Gastrocnemius medialis (tissue), 4 donors: ENCODE measurements at places on chromosomes 11 and 22. TPM values are rescaled to one million over a fixed set of nuclear protein-coding genes. Genes with fewer than 3 reads are reported as not detected.

DNA sequence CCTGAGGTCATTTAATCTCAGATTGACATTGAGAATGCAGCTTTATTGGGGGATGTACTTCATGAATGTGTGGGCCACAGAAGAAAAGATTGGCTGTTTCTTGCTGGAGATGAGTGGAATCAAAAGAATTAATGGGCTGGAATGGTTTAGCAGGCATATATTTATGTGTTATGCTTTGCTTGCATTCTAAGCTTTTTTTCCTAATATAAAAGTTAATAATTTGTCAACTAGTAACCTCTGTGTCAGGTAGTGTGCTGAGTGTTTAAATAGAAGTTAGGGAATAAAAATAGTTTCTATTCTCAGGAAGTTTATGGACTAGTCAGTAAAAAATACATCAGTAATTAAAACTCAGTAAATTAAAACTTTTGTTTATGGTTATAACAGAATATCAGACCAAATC lies 67.4 kb upstream of the PRODH start:
- DNase-seq: no peak

DNA sequence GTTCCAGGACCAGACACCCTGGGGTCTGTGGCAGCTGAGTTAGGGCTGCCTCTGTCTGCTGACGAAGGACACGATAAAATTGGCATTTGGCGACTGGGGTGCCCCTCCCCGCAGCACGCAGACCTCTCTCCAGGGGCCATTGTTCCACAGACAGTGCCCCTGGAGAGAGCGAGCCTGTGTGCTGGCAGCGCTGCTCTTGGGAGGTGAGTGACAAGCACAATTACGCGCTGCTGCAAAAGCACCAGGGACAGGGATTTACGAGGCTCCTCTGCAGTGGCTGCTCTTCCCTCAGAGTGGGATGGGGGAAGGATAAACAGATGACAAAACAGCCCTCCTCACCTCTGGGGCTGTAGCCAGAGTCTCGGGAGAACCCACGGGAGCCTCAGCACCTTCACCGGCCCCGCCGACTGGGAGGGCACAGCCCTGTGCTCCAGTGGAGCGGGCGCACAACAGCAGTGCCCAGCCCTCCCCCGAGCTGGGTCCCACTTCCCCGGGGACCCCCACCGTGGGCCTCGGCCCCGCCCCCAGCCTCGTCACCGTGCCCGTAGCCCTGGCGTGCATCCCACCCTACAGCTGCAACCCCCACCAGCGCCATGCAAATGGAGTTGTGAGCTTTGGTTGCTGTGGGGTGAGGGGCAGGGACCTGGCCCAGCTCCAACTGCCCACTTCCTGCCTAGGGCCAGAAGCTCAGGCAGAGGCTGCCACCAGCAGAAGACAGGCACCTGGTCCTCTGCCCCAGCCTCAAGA lies 19.6 kb downstream of the CHID1 start:
- DNase-seq: no peak

DNA sequence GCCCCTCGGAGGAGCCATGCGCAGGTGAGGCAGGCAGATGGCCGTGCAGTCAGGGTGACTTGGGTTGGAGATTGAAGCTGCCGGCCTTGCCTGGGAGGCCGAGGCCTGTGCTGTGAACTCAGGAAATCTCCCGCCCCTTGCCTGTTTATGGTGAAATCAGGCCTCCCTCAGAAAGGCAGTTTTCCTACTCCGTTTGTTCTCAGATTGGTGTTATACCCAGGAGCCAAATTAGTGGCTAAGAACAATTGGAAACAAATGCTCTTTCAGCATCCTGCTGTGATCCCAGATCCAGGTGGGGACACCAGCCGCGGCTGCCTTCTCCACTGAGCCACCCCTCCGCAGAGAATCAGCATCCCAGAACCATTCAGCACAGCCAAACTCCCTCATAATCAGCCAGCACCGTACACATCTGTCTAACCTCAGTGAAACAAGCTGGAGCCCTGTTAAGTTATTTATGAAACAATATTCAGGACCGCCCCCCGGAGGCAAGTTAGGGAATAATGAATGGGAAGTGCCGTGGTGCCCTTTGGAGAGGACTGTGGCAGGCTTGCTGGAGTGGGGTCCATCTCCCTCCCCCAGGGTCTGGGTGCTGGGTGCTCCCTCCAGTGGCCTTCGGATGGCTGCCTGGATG lies 60.0 kb downstream of the PKNOX2 start:
- no peak for DNase-seq

GRCh38 chr11:94501522-94501921 lies 7.7 kb downstream of the ANKRD49 start:
- DNase-seq: no peak

DNA sequence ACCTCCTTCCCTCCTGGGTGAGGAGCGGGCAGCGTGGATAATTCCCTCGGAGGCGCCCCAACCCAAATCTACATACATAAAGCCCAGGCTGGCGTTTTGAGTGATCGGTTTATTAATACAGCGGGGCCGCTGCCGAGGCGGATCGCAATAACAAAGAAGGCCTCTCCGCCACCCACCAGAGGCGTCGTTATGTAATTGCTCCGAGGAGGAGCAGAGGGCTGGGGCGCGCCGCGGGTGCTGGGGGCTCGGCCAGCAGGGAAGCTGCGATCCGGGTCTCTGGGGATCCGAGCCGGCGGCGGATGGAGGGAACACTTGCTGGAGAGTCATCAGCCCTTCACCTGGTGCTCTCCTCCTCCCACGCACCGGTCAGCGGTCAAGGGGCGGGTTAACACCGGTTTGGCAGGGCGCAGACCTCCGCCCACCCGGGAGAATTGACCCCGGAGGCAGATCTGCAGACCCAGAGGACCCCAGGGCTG lies 6.4 kb upstream of the TP53I11 start:
- no peak for DNase-seq

GRCh38 chr11:26483108-26483507 lies 89.0 kb downstream of the MUC15 start:
- DNase-seq: no peak

GRCh38 chr11:47964546-47964945 lies 15.8 kb upstream of the PTPRJ start:
- DNase-seq: peak; percentile 20

DNA sequence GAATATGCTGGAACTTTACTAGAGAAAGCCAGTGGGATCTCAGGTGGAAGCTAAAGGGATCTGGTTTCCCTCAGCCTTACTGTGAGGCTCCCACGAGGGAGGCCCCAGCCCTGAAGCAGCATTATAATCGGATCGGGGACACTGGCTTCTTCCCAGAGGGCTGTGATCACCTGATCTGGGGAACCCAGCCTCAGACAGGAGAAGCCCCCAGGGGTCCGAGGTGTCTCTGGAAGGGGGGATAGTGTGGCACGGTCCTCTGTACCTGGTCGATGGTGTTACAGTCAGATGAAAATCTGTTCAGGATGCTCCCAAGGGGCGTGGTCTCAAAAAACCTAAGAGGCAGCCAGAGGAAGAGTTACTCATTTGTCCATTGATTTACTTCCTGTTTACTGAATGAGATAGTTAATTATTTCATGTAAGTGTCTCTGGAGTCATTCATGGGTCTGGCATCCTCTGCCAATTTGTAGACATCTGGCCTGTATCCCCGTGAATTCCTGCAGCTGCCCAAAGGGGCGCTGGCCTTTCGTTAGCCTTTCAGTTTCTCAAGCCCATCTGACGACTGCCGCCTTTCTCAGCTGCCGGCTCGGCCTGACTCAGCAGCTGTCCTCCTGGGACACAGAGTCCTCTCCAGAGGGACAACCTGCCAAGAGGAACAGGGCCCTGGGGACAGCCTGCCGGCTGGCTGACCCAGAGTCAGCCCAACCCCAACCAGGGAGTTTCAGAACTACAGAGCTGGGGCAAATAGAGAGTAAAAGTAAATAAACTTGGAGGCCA lies 17.0 kb upstream of the KCNJ11 start:
- peak; percentile 93 for DNase-seq

- DNase-seq: peak; percentile 71
Observed at GRCh38 chr11:28566339-28567089, 458.3 kb downstream of the METTL15 start.

GRCh38 chr11:86108191-86108590 lies 39.3 kb upstream of the PICALM start:
- no peak for DNase-seq

KREMEN1 gene
- 7.5 TPM for total RNA-seq

PLA2G3 gene
- total RNA-seq: not detected

SLC22A8 gene
- not detected for total RNA-seq

LIF gene
- not detected for total RNA-seq

P4HA3 gene
- total RNA-seq: not detected

IGF2 gene
- total RNA-seq: 29.8 TPM

APOA1 gene
- 18.2 TPM for total RNA-seq

LDHAL6A gene
- total RNA-seq: not detected

LPXN gene
- total RNA-seq: 1.6 TPM

THRSP gene
- total RNA-seq: 0.67 TPM
